ENCODE measurements at places on chromosomes 7 and 10.

GRCh38 chr7:726854-727103 lies 280 bp downstream of the DNAAF5 start:
- no peak for DNase-seq

- no peak for DNase-seq
Measured at GRCh38 chr10:49834976-49835375, 72.9 kb upstream of the OGDHL start.

- no peak for DNase-seq
Measured at GRCh38 chr10:122132331-122132755, 138.8 kb upstream of the BTBD16 start.

DNA sequence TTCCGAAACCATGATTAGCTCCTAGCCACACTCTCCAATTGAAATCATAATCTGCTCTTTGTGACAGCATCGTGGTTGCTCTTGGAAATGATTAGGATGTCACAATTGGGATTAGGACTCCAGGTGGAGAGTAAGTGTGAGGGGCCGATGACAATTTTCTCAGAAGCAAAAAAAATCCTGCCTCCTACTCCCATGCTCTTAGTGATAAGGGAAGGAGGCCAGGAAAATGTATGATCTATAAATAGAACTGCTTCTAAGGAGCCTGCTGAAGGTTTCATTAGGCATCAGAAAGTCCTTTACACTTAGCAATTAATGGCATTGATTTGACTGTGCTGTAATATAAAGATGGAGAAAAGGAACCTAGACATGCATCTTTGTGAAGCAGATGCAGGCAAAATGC lies 226.3 kb upstream of the AGK start:
- no peak for DNase-seq

- no peak for DNase-seq
Measured at GRCh38 chr7:148800677-148801076, 83.4 kb downstream of the EZH2 start.

- DNase-seq = no peak
Measured at GRCh38 chr10:6787091-6787490, 207.0 kb upstream of the PRKCQ start.

DNA sequence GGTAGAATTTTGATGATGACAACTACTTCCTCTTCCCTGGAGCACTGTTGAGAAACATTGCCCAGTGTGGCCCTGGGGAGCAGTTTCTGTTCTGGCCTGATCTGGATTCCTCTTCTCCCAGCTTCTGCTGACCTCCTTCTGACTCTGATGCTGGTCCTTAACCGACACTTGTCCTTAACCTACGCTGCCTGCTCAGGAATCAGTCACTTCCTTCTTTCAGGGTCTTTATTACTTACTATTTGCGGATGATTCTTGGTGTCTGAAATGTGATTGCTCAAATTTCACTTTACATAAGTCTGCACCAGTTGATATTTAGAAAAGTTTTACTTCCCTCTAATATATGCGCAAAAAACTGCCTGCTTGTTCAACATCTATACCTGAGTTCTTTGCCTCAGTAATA lies 164.1 kb downstream of the PTEN start:
- no peak for DNase-seq
